ENCODE measurements at places on chromosomes 7 and 10.

GRCh38 chr7:134535272-134535918 lies 8.0 kb downstream of the AKR1B10 start:
- no peak for DNase-seq

- DNase-seq: peak; percentile 4
These were observed 3.2 kb downstream of the GNB2 start for GRCh38 chr7:100676501-100677306.

- DNase-seq: no peak
These were observed 6.1 kb upstream of the PDGFA start for GRCh38 chr7:525740-526139.

DNA sequence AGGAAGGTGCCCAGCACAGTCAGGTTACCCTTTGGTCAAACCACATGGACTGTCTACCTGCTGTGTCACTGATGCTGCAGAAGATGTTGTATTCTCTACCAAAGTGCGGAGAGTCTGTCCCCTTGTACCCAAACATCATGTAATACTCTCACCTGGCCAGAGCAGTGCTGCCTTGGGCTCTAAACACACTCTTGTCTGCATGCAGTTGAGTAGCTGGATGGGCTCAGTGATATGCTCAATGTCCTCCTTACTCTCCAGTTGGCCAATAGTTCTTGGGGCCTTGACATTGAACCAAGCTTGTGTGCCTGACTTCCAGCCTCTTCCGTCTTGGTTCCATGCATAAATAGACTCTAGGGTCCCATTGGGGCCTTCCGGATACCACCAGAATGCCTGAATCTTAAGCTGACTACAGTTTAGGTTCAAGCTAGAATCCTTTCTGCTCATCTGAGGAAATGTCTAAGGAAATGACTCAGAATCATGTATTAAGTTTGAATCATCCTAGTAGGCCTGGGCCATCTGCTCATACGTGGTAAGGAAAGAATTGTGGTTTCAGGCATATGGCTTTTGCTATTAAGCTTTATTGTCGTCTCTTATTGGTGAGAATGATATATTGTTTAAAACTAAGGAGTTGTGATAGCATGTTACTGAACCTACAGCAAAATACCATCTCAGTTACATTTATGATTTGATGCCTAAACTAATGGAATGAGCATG lies 118.0 kb downstream of the OTUD1 start:
- DNase-seq: no peak

DNA sequence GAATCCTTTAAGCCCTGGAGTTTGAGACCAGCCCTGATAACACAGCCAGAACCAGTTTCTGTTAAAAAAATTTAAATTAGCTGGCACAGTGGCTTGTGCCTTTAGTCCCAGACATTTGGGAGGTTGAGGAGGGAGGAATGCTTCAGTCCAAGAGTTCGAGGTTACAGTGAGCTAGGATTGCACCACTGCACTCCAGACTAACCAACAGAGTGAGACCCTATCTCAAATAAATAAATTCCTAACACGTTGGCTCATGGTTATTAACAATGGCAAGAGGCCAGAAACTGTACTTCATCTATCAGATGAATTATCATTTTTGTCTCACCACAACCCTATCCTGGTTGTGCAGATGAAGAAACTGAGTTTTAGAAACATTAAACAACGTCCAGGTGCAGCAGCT lies 2.1 kb upstream of the PPIA start:
- DNase-seq: no peak

- DNase-seq: no peak
These were observed 8.1 kb upstream of the OLAH start for GRCh38 chr10:15035385-15036301.

DNA sequence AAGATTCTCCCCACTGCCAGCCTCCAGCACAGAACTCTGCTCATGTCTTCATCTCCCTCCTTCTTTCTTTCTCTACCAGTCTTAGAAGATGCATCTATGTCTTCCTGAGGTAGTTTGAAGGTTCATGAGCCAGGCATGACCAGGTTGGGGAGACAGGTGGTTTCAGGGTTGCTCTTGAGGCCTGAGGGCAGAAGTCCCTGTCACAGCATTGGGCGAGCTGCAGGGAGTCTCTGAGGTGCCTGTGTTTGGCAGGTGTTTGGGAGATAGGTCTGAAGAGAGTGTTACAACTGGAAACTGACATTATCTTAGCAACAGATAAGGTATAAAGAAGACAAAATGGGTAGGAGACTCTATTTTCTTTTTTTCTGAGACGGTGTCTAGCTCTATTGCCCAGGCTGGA lies 18.7 kb downstream of the PRSS2 start:
- no peak for DNase-seq

DNA sequence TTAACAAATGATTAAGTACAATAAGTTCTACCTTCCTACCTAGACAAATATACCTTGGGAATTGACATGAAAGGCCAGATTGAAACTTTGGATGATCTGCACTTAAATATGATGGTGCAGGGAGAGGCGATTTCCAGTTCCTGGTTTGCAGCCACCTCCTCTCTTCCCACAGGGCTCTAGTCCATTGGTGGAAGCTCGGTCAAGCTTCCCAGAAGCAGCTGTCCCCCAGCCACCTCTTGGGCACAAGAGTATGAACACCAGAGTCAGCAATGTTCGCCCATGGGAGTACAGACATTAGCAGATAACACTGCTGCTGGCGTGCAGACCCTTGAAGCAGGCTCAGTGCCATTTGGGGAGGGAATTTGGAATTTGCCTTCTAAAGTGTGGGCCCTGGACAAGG lies 1.5 kb upstream of the CPVL start:
- DNase-seq: no peak

GRCh38 chr10:72337039-72337629 lies 17.6 kb downstream of the DNAJB12 start:
- no peak for DNase-seq

GRCh38 chr7:112833082-112833481 lies 42.9 kb upstream of the TMEM168 start:
- DNase-seq: no peak

GRCh38 chr7:101927802-101928201 lies 110.4 kb downstream of the CUX1 start:
- DNase-seq: no peak

DNA sequence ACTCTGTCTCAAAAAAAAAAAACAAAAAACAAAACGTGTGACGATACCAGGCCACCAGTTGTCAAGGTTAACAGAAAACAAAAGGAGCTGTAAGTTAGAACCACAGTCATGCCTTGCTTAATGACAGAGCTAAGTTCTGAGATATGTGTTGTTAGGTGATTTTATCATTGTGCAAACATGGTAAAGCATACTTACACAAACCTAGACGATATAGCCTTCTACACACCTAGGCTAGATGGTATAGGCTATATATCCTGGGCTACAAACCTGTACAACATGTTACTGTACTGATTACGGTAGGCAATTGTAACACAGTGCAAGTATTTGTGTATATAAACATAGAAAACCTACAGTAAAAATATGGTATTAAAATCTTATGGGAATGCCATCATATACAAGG lies 564.2 kb downstream of the HTR7 start:
- DNase-seq: no peak

- DNase-seq: no peak
These were observed 1.0 kb downstream of the FAM107B start for GRCh38 chr10:14773551-14774213.

- DNase-seq: no peak
These were observed 154.5 kb downstream of the SLC25A13 start for GRCh38 chr7:96167424-96167823.

- DNase-seq: no peak
These were observed 8.0 kb downstream of the AASS start for GRCh38 chr7:122136078-122136477.

GRCh38 chr7:1703441-1703840 lies 33.4 kb downstream of the ELFN1 start:
- no peak for DNase-seq

GRCh38 chr7:85851571-85852193 lies 664.8 kb upstream of the SEMA3D start:
- no peak for DNase-seq

DNA sequence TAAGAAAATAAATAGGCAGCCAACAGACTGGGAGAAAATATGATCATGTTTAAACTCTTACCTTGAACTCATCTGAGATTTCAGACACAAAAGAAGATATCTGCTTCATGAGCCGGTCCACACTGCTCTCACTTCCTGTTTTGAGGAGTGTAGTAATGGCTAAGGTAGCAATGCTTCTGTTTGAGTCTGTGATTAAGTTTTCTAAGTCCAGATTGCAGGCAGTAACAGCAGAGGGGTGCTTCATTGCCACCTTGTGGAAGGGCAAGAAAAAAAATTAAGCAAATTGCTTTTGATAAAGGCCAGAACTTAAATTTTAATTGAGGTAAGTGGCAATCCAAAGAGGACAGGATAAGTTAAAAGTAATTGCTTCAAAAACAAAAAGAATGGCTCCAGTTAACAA lies 69.1 kb downstream of the MEST start:
- peak; percentile 36 for DNase-seq

- DNase-seq: no peak
These were observed 265.0 kb upstream of the GLI3 start for GRCh38 chr7:42502022-42502421.

GRCh38 chr10:110035070-110035921 lies 27.5 kb downstream of the ADD3 start:
- no peak for DNase-seq

GRCh38 chr7:155543011-155543876 lies 3.1 kb downstream of the CNPY1 start:
- no peak for DNase-seq

GRCh38 chr10:8047452-8048280 lies 6.8 kb upstream of the GATA3 start:
- DNase-seq: no peak

GRCh38 chr7:81110673-81111072 lies 191.8 kb upstream of the SEMA3C start:
- DNase-seq: no peak

GRCh38 chr10:84292502-84292901 lies 35.9 kb upstream of the CCSER2 start:
- no peak for DNase-seq

GRCh38 chr10:71980181-71981014 lies 16.2 kb downstream of the CHST3 start:
- no peak for DNase-seq

DNA sequence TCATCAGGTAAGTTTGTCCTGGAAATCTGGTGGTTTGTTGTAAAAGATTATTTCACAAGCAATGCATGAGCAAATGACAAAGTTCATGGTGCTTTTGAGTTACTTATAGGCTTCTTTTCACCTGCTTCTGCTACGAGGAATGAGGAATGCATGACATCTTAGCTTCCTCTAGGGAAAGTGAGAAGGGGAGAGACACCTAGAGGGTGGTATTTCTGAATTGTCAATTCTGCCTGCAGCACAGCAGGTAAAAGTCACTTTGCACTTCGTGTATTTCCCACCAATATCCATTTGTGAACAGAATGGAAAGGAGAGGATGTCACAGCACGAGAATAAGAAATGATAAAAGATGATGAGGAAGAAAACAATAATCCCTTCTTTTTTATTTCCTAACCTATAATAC lies 153.4 kb upstream of the FEZF1 start:
- no peak for DNase-seq

DNA sequence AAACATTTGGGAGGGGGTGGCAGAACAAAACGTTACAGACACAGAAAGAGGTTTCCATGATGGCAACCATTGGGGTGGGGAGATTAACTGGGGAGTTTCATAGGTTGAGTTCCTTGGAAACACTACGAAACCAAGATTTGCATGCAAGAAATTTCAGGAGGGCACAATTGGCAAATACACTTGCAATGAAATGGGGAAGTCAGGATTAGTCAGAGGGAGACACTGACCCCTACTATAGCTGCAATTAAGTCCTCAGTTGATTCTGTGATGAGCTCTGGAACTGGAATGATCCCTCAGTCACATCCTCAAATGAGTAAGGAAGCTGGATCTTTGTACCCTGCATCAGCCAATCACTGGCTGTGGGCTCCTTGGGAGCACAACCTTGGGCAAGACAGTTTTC lies 22.1 kb downstream of the CPEB3 start:
- DNase-seq: no peak

DNA sequence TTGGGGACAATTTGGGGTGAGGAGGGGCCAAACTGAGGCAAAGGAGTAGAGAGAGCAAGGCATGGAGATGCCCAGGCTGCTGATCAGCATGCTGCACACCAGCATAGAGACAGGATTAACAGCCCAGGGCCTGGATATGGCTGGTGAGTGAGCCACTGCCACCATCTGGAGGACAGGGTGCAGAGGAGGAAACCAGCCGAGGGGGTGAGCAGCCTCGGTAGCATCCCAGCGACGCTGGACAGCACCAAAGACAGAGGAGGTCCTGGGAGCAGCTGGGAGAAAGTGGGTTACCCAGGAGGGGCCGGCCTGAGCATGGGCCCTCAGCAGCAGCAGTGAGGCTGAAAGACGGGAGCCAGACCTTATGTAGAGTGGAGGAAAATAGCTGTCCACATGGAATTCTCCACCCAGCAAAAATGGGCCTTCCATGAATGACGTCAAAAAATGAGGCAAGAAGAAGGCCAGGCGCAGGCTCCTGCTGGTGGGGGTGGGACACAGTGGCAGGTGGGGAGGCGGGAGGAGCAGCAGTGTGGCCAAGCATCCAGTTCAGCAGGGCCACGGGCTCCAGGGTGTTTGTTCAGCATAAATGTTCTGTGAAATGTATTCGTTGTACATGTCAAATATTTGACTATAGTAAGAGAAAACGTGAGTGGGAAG lies 16.7 kb downstream of the RET start:
- DNase-seq: no peak

- no peak for DNase-seq
These were observed 4.4 kb downstream of the ZNF485 start for GRCh38 chr10:43610636-43611035.

DNA sequence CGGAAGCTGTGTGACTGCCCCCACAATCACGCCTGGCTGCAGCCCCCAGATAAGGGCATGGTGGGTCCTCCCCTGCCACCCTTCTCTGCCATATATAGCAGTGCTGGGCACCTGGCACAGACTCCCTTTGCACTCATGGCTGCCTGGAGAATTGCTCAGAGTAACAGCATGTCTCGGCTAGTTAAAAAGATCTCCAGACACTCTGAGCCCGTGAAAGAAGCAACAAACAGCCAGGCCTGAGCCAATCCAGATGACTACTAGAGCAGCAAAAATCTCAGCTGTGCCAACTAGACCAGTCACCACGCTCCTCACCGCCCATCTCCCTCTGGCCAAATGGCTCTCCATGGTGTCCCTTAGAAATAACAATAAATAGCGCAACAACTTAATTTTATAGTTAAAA lies 71.3 kb downstream of the PARD3 start:
- DNase-seq: no peak
